Spinal cord (tissue), 10 donors: ENCODE measurements at places on chromosomes 13 and 19.

GRCh38 chr19:55133639-55134444 lies 15.2 kb downstream of the TNNT1 start:
- no peak for DNase-seq

DNA sequence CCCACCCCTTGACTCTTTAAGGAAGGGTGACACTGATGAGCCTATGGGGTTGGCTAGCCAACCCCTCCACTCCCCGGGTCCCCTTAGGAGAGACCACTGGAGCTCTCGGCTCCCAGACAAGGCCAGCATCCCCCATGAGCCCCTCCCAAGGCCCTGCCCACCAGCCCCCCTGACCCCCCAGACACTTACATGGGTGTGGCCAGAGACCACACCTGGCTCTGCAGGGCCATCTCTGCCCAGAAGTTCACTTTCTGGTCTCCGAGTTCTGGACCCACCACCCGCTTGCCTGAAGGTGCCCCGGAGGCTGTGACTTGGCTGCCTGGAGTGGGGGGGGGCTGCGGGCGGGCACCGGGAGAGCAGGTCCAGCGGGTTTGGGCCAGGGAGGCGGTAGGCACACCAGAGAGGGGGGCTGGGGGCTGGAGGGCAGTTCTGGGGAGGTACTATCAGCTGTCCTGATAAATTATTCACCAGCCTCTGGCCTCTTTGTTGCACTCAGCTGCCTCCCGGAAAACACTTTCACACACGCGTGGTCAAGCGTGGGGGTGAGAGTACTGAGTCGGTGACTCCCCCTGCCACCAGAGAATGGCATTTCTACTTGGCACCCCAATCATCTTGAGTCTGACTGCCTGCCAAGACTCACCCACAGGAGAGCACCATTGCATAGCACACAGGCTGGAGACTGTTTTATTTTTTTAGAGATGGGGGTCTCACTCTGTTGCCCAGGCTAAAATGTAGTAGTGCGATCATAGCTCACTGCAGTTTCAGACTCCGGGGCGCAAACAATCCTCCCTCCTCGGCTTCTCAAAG lies at the start of gene PALM3:
Gene PALM3 (minus strand): TSS at position 326 of the 807 bp plus-strand sequence. CDS start 96 bp downstream, at position 230.
- DNase-seq, result no peak

DNA sequence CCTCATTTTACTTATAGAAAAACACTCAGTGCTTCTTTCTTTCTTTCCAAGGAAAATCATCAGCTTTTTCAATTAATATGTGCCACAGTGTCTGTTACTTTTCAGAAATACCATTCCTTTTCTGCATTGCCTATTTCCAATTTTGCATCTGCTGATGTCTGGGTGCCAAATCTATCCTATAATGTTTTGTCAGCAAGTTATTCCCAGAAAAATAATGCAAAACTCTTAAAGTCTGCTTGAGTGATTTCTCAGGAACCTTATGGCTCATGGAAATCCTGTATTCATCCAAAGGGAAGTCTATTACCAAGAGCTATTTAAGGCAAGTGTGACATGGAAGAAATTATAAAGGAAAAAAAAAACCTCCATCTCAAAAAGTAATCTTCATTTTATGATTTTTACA lies 224.4 kb downstream of the FGF14 start:
- DNase-seq, result no peak

GRCh38 chr13:110524541-110525257 lies 36.8 kb downstream of the RAB20 start:
- DNase-seq, result no peak

DNA sequence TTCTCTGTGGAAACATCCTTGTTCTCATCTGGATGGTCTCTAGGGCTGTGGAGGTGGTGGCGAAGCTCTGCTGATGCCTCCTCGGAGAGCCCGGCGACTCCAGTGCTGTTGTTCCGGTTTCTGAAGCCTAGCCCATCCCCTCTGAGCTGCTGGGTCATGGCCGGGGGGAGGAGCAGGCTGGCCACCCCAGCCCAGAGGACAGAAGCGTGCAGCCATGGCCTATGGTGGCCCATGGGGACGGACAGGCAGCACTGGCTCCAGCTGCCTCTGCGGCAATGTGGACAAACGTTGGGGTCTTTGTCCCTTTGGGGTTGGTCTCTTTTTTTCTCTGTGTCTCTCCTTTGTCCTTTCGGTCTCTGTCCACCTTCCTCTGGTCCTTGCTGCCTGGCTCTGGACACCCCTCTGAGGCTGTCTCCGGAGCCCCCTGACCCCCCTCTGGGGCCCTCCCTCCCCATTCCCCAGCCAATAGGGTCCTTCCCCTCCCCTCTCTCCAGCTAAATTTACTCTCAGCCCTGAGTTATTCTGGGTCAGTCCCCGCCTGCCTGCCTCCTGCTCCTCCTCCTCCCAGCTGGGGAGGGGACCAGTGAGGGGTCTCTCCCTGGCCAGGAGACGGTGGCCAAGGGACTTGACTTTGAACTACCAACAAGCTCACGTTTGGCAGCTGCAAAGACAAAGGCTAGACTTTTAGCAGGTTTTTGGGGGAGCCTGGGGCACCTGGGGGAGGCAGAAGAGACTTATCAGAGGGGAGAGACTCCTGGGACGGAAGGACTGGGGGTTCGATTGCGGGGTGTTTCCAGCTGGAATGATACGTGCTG lies at the start of gene HRC:
Gene HRC (minus strand): TSS at position 392 of the 815 bp plus-strand sequence. CDS start 159 bp downstream, at position 233.
- peak; percentile 26 for DNase-seq

DNA sequence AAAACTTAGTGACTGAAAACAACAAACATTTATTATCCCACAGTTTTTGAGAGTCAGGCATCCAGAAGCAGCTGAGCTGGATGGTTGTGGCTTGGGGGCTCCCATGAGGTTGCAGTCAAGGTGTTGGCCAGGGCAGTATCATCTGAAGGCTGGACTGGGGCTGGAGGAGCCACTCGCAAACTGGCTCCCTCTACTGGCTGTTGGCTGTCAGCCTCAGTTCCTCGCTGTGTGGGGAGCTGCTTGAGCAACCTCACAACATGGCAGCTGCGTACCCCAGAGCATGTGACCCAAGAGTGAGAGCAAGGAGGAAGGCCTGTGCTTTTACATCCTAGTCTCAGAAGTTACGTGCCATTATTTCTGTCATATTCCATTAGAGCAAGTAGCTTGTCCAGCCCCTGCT lies 9.7 kb downstream of the YJU2 start:
- DNase-seq, result no peak

GRCh38 chr19:55118401-55118991 lies 1.1 kb upstream of the PPP1R12C start:
- DNase-seq, result peak; percentile 65

GRCh38 chr19:28999724-29000433 lies 213.1 kb downstream of the UQCRFS1 start:
- no peak for DNase-seq

DNA sequence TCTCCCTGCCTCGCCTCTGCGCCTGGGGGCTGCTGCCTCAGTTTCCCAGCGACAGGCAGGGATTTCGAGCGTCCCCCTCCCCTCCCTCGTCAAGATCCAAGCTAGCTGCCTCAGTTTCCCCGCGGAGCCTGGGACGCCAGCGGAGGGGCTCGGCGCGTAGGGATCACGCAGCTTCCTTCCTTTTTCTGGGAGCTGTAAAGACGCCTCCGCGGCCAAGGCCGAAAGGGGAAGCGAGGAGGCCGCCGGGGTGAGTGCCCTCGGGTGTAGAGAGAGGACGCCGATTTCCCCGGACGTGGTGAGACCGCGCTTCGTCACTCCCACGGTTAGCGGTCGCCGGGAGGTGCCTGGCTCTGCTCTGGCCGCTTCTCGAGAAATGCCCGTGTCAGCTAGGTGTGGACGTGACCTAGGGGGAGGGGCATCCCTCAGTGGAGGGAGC lies 722 bp upstream of the ICAM1 start:
- DNase-seq, result no peak

DNA sequence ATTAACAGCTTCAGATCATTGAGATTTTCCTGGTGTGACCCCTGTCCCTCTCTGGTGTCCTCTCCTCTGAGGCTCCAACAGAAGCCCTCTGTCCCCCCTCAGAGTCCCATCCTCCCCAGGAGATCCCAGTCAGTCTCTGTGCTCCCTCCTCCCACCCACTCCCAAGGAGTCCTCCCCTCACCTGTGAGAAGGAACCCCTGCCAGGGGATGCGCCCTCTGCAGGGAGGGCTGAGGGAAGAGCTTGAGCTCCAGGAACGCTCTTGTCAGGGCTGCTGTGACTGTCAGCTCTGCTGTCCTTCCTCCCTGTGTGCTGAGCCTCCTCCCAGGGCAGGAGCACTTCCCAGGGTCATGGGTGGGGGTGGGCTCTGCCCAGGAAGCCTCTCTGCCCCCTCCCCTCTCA lies 33.2 kb downstream of the CEACAM8 start:
- no peak for DNase-seq

GRCh38 chr19:7852851-7853769 lies 21.1 kb downstream of the PRR36 start:
- DNase-seq, result peak; percentile 74

- DNase-seq, result no peak
These were observed 32.3 kb downstream of the ATP7B start for GRCh38 chr13:51978796-51979556.

- no peak for DNase-seq
These were observed 24.2 kb downstream of the C2CD4C start for GRCh38 chr19:384799-385169.
